ENCODE measurements at places on chromosomes 4 and X. TPM values are rescaled to one million over a fixed set of nuclear protein-coding genes. Genes with fewer than 3 reads are reported as not detected.

The BOD1L1 gene
- 21.2 TPM for total RNA-seq

The COL25A1 gene
- 0.24 TPM for total RNA-seq

The CASP3 gene
- 44.6 TPM for total RNA-seq

The TCEAL5 gene
- total RNA-seq, result not detected

The FAAH2 gene
- 3.6 TPM for total RNA-seq

The MAOA gene
- total RNA-seq, result 243 TPM
